Parietal lobe (tissue), 2 donors: ENCODE measurements at places on chromosomes 7 and 10. TPM values are rescaled to one million over a fixed set of nuclear protein-coding genes. Genes with fewer than 3 reads are reported as not detected.

Gene ADAMTS14
- 0.31 TPM for total RNA-seq

Gene DKK1
- 2.5 TPM for total RNA-seq

Gene ZNF503
- total RNA-seq, result 1.9 TPM

Gene SEM1
- 50.4 TPM for total RNA-seq

Gene TIMM23
- total RNA-seq, result 41.0 TPM

Gene RFC2
- 25.4 TPM for total RNA-seq

Gene CTNNA3
- total RNA-seq, result 6.9 TPM

Gene AUTS2
- total RNA-seq, result 383 TPM

Gene SNX13
- 86.1 TPM for total RNA-seq

Gene PRKRIP1
- total RNA-seq, result 24.4 TPM

Gene ZNF365
- 31.9 TPM for total RNA-seq

Gene TAS2R41
- not detected for total RNA-seq

Gene CCL26
- total RNA-seq, result not detected

Gene GNAT3
- not detected for total RNA-seq
